ENCODE measurements at places on chromosomes 5 and 9.

DNA sequence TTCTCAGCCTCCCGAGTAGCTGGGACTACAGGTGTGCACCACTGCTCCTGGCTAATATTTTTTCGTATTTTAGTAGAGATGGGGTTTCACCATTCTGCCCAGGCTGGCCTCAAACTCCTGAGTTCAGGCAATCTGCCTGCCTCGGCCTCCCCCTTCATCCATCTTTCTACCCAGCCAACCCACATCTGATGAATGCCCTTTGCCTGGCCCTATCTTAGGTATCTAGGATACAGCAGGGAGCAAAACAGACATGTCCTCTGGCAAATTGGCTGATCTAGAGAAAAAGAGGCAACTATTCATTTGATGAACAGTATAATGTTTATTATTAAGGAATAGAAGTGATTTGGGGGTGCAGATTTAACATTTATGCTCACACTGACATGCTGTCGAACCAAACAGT is 123.0 kb downstream of the TRIO start:
- no peak for DNase-seq

GRCh38 chr9:37999588-38000189 is 69.3 kb downstream of the SHB start:
- no peak for DNase-seq

DNA sequence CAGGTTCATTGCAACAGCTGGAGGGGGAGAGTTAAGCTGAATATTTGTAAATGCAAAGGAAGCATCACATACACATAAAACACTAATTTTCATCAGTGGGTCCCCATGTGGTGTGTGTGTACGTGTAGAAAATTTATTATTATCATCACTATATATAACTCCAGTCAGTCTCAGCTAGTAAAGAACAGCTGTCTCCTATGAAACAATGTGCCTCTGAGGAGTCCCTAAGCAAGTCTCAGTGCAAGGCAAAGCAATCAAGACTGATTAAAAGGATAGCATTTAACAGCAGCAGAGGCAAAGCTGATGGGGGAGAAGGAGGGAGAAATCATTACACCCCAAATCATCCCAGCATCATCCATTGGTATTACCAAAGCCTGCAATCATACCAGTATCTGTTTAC is 104.2 kb upstream of the MARCHF11 start:
- no peak for DNase-seq

DNA sequence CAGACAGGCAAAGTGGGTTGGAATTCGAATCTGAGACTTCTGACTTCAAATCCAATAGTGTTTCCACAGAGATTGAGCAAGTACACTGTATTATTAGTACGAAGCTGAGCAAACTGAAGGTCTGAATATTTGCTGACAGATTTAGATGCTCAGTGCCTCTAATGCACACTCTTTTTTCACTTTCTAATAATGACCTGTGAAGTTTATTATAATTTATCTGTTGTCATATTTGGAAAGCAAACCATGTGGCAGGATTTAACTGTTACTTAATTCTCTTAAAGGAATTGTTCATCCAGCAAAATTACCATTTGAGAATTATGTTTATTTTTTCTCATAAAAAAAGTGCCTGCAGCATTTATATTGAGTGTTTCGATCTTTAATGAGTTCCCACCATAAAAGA is 277.3 kb downstream of the DMRT2 start:
- no peak for DNase-seq

GRCh38 chr5:38670878-38671277 is 114.4 kb upstream of the LIFR start:
- no peak for DNase-seq

DNA sequence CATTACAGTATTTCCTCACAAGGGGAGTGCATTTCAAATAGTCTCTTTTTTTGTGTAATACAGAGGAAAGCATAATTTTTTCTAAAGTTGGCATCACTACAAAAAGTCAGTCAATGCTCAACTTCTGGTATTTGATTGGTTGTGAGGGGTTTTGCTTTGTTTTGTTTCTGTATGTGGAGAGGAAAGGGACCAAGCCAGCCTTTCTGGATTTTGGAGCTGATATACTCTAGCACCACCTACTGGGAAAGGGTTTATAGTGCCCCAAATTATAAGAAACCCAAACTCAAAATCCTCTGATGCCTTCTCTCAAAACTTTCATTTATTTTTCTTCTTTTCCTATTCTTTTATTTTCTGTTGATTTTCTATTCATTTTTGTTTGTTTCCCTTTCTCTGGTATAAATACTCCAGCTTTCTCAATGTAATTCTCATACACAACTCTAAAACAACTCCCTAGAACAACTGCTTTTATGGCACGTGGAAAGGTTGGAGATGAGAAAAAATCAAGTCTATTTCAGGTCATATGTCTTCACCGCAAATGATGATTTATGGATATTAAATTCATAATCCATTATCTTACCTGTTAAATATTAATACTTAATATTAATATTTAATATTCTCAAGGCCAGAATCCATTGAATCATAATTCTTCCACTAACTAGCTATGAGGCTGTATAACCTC is 69.5 kb upstream of the ANXA1 start:
- DNase-seq = peak; percentile 17

GRCh38 chr9:110429453-110429852 is 91.8 kb upstream of the TXNDC8 start:
- no peak for DNase-seq

- DNase-seq = no peak
Measured at GRCh38 chr9:75891277-75891741, 836 bp downstream of the PCSK5 start.

GRCh38 chr5:142609142-142609541 is 76.7 kb downstream of the FGF1 start:
- DNase-seq = no peak

DNA sequence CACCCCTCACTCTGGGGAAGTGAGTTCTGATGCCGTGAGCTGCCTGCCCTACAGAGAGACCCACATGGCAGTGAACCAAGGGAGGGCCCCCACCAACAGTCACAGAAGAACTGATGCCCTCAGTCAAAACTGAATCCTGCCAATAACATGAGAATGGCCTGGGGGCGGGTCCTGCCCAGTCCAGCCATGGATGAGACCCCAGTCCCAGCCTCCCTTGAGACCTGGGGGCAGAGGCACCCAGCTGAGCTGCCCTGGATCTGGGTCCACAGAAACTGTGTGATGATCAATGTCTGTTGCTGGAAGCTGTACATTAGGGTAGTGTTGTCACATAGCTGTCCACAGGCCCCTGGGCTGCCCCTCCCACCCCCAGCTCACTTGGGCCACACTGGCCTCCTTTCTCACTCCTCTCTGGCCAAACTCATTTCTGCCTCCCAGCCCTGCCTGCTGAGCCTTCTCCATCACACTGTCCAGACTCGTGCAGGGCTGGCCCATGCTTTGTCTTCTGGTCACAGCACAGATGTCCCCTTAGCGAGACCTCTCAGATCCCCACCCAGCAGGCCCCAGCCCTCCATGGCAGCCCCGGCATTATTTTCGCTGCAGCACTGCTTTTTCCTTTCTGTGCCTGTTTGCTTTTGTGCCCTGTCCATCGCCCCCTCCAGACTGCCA is 16.8 kb downstream of the GBGT1 start:
- DNase-seq = no peak

- no peak for DNase-seq
Measured at GRCh38 chr9:17081814-17082213, 53.0 kb upstream of the CNTLN start.

DNA sequence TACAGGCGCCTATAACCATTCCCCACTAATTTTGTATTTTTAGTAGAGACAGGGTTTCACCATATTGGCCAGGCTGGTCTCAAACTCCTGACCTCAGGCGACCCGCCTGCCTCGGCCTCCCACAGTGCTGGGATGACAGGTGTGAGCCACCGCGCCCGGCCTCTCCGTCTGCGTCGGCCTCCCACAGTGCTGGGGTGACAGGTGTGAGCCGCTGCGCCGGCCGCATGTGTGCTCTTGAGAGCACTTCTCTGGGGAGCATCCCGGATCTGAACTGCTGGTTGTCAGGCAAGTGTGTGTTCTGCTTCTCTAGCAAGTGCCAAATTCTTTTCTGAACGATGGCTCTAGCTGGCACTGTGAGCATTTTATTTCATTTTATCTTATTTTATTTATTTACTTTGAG is 3.7 kb upstream of the ENTPD2 start:
- no peak for DNase-seq

DNA sequence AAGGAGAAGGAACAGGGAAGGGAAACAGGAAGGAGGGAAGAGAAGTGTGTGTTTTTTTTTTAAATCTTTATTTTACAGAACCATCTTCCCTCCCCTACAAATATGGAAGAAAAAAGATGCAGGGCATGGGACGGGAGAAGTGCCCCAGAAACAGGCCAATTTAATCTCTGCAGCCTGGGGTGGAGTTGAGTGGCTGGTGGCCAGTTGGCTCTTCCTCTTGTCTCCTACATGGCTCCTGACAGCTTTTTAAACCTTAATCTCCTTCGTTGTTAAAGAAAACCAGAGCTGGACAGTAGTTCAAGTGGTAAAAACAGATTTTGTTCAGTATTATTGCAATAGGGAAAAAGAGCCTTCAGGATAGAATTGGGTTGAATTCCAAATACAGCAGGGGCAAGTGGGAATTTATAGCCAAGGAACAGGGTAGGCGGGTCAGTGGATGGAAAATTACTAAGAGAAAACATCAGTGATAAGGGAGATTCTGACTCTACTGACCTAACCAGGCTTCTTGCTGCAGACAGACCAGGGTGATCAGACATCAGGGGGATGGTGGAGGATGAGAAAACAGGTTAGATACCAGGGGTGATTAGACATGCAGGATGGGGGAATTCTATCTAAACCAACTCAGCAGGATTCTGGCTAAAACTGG is 125.1 kb upstream of the CLINT1 start:
- DNase-seq = no peak

GRCh38 chr9:89820337-89820736 is 215.5 kb downstream of the GADD45G start:
- no peak for DNase-seq

DNA sequence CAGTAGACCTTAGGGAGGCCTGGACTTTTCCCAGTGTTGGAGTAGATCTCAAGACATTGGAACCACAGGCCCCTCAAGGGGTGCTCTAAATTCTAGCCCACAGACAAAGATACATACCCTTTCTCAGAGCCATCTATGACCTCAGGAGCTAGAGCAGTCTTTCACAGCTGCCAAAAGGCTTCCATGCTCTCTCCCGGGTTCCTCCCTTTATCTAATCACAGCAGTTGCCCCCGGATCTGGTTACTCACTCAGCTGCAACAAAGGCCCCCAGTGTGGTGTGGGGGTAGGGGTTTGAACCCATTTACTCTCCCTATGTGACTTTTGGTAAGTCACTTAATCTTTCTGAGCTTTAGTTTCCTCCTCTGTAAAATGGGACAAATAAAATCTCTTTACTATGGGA is 27.0 kb downstream of the POU4F3 start:
- no peak for DNase-seq

GRCh38 chr5:108481355-108481931 is 99.5 kb upstream of the FBXL17 start:
- DNase-seq = no peak

- DNase-seq = no peak
Measured at GRCh38 chr5:59164041-59164830, 581.4 kb downstream of the RAB3C start.

GRCh38 chr5:38330207-38330606 is 71.8 kb downstream of the EGFLAM start:
- DNase-seq = no peak

DNA sequence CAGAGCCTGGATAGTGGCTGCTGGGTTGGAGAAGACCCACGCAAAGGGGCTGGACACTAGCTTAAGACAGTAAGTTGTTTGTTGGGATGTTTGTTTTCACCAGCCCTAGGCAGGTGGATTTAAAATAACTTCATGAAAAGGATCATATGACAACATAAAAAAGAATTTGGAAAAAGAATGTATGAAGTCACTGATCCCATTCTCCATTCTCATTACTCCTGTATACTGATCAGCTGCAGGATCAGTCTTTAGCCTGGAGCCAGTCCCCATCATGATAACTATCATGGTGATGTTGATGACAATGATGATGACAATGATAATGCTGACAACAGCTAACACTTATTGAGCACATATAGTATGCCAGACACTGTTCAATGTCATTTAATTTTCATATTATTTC is 92.1 kb upstream of the IFNE start:
- DNase-seq = no peak

GRCh38 chr9:86098824-86099700 is at the start of gene GOLM1:
Gene GOLM1 (minus strand): TSS chr9:86099558. CDS start chr9:86079320, 20,238 bp downstream.
- DNase-seq = peak; percentile 61

DNA sequence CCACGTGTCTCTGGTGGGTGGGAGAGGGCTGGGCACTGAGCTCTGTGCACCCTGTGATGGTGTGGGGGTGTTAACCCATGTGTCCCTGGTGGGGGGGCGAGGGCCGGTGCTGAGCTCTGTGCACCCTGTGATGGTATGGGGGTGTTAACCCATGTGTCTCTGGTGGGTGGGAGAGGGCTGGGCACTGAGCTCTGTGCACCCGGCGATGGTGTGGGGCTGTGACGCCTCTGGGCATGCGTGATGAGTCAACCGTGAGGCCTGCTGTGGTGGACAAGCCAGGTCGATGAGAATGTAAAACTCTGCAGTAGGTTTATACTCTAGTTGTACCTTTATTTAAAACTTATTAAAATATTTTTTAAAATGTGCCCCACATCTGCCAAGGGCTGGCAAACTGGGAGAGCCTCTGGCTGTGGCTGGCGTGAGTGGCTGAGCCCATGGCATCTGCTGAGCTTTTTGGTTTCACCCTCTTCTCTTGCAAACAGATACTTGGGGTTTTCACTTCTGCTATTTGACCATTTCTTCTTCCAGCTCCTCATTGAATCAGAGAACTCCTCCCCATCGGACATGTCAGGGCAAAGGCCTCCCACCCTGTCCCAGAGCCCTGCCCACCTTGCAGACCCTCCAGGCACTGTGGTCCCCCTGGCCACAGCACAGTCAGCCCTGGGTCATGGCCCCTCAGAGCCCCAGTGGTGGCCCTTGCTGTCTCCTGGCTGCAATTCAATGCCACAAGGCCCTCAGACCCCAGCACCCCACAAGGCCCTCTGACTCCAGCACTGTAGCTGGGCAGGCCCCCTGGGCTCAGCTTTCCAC is 18.5 kb upstream of the EXOC3 start:
- DNase-seq = no peak

- no peak for DNase-seq
Measured at GRCh38 chr9:115517335-115518075, 399.5 kb upstream of the TNC start.

DNA sequence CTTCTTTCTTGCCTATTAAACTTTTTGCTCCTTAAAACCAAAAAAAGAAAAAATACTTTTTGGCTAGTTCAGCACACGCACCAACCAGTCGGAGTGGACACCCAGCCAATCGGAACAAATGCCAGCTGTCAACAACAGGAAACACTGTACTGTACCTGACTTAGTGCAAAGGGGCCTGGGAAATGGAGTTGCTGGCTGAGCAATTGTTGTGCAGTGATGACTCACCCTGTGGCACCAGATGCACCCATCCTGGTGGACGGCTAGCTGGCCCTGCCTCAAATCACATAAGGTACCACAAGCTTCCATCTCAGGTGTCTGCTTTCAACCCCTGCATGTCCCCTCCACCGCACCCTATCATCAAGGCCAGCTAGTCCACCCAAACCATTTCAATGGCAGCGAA is 20.9 kb downstream of the FOXE1 start:
- DNase-seq = no peak

DNA sequence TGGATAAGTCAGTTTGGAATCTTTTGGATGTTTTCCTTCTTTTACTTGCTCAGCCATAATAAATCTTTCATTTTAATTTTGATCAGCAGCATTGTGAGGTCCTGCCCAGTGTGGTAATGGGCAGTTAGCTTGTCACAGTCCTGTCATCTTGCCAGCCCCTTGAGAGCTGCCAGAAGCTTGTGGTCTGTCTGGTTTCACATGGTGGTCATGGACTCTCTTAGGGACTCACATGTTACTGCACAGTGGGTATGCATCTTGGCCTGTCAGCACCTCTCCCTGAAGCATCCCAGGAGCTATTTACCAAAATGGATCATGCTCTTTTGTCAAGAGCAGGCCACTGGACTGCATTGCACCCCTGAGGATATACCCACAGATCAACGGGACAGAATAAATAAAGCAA is 60.3 kb downstream of the DAPK1 start:
- no peak for DNase-seq

Data from NCI-H1930 (cell line).